Activated T-helper 1 cell treated with anti-CD3 and anti-CD28 coated beads, Interleukin-2, amount 50 U/mL, for 16 hours (primary cell): ENCODE measurements at places on chromosomes 11 and 22.

DNA sequence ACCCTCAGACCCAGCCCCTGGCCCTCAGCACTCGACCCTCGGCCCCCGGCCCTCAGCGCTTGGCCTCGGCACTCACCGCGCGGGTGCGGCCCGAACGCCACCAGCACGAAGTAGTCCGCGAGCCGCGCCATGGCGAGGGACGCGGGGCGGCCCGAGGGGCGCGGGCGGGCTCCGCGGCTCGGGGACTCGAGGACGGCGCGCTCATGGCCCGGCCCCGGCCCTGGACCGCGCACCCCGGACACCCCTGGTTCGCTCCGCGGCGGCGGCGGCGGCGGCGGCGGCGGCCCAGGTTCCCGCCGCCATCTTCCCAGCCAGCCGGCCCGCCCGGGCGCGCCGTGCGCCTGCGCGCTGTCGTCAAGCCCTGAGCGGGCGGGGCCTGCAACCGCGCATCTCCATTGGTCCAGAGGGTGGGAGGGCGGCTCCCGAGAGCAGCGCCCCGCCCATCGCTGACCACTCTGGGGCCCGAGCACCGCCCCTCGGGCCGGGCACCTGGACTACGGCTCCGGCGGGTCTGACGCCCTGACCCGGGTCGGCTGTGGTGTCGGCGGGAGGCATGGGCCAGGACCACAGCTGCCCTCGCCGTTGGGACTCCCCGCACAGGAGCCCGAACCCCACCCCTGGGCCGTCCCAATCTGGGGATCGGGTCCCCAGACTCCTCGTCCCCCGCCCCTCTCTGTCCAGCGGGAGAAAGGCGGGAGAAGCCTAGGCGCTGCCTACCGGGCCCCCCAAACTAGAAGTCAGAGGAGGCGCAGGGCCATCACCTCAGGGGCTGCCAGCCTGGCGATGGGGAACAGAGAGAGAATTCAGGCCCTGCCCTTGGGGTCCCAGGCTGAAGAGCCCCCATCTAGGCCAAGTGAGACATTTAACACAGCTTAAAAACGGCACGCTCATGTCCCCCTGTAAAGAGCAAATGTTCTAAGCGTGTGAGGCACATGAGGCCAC is at the start of gene SBF1:
Gene SBF1, minus strand, starts transcription at position 326 of the 942 bp plus-strand sequence. Its CDS starts 195 bp downstream, at position 131.
- peak; percentile 87 for DNase-seq

GRCh38 chr22:28607795-28608194 is 71.8 kb downstream of the TTC28 start:
- DNase-seq, result no peak

GRCh38 chr11:126601136-126601535 is 245.7 kb downstream of the ST3GAL4 start:
- no peak for DNase-seq

DNA sequence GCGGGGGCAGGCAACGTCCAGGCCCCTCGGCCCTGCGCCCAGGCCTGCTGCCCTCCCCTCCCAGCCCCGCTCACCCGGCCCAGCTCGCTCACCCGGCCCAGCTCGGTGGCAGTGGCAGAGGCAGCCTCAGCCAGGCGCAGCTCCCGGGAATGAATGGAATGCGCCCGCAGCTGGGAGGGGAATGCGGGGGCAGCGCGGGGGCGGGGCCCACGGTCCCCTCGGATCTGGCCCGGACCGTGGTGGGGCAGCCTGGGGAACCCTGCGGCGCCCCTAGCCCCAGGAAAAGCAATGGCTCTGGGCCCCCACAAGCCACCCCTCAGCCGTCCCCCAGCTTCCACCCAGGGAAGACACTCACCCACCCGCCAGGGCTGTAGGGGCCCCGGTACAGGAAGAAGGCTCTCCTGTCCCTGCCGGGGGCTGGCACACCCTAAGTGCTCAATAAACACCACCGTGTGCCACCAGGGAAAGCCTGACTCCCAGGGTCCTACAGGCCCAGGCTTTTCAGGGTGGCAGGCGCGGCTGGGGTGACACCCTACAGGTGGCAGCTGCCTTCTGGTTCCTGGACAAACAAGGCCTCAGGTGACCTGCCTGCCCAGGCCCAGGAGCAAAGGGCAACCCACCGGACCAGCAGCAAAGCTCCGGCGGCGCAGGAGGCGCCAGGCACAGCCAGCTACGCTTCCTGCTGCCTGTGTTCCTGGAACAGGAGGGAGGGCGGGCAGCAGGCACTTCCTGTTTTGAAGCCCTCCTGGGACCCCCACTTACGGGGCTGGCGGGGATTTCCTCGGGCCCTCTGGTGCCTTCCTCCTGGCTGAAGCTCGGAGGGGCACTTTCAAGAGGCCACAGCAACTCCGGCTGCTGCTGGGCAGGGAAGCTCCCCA is 13.8 kb downstream of the PLXNB2 start:
- DNase-seq, result no peak

GRCh38 chr11:3115321-3115720 is 49.8 kb downstream of the OSBPL5 start:
- DNase-seq, result no peak

GRCh38 chr11:47950396-47950795 is 30.0 kb upstream of the PTPRJ start:
- DNase-seq, result no peak

DNA sequence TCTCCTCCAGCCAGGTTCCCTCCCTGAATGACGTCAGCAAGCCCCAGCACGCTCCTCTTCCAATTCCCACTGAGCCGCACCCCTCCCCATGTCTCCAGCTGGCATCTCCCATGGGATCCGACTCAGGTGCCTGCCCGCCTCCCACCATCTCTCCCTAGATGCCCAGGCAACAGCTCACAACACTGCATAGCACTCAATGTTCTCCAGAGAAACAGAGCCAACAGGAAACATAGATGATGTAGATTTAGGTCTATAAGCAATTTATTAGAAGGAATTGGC is 532.3 kb downstream of the BRD1 start:
- DNase-seq, result no peak

- DNase-seq, result no peak
These were observed 19.2 kb downstream of the CELF1 start for GRCh38 chr11:47533690-47534151.

GRCh38 chr11:45182902-45183301 is 36.5 kb downstream of the PRDM11 start:
- no peak for DNase-seq

DNA sequence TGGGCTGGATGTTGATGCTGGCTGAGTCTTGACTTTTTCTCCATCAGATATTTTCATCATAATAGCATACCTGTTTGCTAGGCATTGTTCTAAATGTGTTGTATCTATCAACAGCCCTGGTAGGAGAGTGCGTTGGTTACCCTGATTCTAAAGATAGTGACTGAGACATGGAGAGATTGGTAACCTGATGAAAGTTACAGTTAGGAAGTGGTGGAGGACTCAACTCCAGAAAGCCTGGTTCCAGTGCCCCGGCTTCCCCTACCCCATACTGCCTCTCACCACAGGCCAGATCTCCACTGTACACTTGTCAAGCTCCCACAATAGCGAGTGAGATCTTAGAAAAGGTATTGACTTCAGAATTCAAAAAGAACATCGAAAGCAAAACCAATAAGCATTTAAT is 22.8 kb upstream of the RELT start:
- no peak for DNase-seq

DNA sequence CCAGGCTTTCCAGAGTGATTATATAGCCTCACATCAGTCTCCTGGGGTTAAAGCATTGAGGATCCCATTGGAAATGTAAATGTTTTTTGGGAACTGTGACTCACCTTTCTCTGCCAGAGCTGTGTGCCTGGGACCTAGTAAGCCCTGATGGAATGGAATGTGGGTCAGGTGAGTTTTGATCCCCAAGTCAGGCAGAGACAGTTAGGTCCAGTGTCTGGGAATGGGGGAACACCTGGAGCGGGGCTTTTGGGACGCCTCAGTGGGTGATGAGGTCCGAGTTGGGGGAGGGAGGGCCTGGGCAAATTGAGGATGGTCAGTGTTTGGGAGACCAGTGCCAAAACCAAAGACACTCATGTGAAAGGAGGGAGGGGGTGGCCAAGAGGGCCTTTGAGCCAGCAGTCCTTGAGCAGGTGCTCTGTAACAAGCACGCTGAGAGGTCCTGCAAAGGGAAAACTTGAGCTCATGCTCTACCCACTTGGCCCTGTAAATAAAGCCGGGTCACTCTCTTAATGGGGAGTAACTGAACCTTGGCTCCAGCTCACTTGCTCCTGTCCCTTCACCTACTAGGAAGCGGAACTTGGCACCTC is 104.7 kb downstream of the NAV2 start:
- no peak for DNase-seq

DNA sequence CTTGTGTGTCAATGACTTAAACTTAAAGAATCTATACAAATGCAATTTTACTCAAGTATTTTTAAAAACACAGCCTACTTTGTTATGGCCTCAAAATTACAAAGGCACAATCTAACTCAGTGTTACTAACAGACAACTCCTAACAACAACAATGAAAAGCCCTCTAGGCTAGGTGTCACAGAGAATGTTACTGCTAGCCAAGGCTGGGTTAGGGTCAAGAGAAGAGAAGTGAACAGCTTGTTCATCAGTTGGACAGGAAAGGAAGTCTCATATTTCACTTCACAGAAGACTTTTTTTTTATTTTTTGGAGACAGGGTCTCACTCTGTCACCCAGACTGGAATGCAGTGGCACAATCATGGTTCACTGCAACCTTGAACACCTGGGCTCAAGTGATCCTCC is 26.0 kb downstream of the CLDN25 start:
- no peak for DNase-seq

GRCh38 chr11:42972741-42973140 is 339.1 kb upstream of the API5 start:
- DNase-seq, result no peak

DNA sequence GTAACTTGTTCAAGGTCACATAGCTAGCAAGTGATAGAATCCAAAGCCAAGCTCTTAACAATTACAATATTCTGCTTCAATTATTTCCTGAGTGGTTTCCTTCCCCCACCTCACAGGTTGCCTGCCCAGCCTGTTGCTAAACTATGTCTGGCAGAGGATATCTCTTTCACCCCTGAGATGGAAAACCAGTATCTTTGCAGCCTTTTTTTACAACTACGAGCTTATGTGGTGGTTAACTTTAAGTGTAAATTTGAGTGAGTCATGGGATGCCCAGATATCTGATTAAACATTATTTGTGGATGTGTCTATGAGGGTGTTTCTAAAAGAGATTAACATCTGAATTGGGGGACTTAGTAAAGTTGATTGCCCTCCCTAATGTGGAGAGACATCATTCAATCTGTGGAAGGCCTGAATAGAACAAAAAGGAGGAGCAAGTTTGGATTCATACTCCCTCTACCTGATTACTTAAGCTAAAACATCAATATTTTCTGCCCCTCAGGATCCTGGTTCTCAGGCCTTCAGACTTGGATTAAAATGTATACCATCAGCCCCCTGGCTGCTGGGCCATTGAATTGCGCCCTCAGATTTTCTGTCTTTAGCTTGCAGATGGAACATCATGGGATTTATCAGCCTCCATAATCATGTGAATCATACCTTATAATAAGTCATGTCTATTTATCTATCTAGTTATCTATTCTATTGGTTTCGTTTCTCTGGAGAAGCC is 911.9 kb downstream of the METTL15 start:
- no peak for DNase-seq

- DNase-seq, result no peak
These were observed 24.8 kb downstream of the RNF169 start for GRCh38 chr11:74773476-74773875.

DNA sequence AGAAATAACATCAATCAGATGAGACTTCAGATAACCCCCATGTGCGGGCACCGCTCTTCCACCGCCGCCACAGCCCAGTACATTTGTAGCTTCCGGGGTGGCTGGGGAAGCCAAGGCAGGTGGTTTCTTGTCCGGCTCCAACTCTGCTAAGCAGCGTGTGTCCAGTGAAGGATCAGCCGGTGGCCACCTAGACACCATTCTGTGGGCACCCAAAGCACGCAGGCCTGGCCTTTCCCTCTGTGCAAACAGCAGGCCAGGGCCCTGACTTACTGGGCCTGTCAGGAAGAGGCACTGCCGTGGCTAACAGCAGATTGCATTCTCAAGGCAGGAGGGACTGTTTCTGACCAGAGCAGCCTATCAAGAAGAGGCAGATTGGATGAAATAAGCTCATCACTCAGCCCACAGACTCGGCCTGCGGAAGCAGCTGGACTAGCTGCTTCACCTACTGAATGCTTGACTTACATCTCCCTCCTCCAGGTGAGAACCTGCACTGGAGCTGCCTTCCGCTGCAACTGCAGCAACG is 74.8 kb downstream of the ETS1 start:
- no peak for DNase-seq

GRCh38 chr11:46543564-46543963 is 50.3 kb downstream of the AMBRA1 start:
- no peak for DNase-seq

DNA sequence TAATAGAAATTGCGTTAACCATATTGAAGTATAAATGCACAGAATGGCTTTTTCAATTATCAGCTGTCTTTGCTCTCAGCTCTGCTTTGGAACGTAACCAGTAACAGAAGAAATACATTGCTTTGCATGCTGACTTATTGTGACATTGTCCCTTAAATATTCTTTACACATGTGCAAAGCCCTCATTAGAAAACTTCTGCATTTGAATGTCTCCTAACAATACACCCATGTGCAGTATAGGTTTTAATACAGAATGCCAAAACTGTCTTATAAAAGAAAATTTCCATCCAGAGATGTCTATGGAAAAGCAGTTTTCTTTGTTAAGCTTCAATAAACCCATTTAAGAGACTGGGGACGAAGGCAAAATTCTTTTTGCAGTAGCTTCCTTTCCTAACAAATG is 560.3 kb upstream of the CHORDC1 start:
- no peak for DNase-seq

DNA sequence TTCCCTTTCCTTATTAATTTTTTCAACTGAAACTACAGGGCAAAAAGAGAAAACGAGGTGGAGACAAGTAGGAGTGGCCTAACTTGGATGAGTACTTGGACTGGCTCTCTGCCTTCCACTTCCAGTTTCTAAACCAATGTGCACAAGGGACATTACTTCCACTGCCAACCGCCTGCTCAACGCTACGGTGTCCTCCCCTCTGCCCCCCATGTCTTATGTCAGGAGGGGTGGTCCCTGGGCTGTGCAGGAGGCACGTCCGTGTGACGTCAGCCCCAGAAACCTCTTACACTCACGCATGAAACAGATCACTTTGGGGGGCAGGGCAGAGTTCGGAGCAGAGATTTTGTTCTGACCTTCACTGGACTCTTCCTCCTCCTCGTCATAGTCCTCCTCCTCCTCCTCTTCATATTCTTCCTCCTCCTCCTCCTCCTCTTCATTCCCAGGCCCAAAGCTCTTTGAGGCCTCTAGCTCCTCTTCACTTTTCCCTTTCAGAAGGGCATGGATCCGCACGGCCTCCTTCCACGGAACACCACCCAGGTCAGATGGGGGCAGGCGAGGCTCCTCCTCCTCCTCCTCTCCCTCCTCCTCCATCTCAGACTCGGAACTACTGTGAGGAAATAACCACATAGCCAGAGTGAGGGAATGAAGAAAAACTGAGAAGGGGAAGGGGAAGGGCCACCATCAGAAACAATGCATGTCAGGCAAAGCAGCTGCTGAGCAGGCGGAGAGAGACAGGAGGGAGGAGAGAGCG is 57.4 kb upstream of the BID start:
- no peak for DNase-seq

DNA sequence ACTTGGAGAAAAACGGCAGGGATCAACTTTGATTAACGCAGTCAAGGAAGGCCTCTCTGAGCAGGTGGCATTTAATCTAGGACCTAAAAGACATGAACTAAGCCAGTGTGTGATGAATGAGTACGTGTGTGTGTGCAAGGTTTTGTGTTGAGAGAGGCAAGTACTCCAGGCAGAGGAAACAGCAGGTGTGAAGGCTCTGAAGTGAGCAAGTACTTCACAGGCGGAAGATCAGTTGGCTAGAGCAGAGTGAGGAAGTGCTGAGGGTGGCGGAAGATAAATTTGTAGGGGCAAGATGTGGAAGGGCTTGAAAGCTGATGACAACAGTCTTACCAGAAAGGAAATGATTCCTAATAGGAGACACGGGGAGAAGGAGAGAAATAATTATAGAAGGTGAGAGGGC is 6.8 kb downstream of the APIP start:
- no peak for DNase-seq

- no peak for DNase-seq
These were observed 18.6 kb downstream of the PHLDB1 start for GRCh38 chr11:118625976-118626375.
